ENCODE measurements at places on chromosomes 5 and 9.

DNA sequence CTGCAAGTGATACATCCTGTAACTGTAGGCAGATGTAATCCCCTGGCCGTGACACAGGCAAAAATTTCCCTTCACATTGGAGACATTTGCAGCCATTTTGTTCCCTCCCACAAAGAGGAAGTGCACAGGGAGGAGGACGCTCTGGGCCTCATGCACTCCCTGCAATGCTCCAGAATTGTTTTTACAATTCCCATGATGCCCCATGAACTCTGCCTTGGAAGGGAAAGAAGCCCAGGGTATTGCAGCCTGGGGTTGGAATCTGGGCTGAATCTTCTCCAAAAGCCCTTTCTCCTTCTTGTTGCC is 491.7 kb downstream of the CCDC171 start:
- no peak for DNase-seq

GRCh38 chr9:81542118-81542889 is 147.0 kb downstream of the TLE1 start:
- no peak for DNase-seq

- no peak for DNase-seq
These were observed 12.6 kb upstream of the DHFR start for GRCh38 chr5:80667384-80667783.

- DNase-seq = no peak
These were observed 65.0 kb upstream of the FBXW11 start for GRCh38 chr5:172071309-172071875.

DNA sequence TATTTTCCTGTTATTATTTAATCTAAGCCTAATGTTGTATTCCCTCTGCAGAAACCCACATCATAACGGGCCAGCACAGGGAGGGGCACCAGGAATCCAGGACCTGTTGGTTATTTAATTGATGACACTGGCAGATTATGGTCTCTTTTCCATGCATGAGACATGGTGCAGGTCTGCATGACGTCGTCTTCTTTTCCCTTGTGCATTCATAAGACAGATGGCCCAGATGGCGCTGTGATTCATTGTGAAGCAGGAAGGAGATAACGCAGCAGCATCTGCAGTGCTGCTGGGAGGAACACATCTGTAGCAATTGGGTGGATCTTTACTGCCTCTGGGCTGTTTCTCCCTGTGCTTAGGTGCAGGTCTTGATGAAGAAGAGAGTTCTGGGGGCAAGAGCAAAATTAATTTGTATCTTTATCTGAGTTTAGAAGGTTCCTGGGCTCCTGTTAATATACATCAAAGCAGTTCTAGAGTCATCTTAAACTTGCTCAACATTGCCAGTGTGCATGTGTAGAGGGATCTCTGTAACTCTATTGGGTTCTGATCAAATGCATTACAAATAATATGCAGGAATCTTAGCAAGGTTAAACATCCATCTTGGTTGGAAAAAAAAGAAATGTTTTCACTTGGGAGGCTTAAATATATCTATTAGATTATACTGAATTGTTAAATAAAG is 176.1 kb downstream of the PCSK1 start:
- DNase-seq = no peak

GRCh38 chr5:87650284-87650683 is 237.6 kb upstream of the CCNH start:
- no peak for DNase-seq

DNA sequence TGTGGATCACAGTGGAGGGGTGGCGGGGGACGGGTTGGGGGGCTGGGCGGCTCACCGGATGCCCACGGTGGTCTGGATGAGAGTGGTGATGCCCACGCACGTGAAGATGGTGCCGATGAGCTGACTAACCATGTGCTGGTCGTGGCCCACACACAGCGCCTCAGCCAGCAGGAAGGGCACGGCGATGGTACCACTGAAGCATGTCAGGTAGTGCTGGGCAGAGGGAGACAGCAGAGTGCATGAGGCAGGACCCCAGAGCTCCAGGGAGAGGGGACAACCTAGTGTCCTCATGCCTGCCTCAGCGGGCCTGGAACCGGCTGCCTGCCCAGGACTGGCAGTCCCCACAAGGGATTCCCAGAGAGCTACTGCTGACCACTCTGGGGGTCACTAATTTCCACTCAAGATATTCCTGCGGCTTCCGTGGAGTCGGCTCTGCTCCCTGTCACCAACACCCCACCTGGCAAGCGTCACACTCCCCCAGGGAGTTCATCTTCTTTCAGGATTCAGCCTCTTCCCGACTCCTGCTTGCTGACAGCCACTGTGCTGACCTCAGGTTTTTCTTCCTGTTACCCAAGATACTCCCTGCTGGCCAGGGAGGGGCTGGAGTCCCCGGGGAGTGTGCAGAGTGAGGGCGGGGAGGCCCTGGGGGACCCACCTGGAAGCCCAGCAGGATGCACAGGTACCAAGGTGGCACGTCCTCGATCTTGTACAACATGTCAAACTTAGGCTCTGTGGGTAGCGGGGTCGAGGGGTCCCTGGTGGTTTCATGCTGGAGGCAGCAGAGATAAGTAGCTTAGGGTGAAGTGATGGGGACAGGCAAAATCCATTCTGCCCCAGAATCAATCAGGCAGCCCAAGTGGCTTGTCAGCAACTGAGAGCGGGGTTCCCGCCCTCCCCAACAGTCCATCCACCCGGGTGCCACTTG is 998 bp downstream of the SLC23A1 start:
- DNase-seq = no peak

Data from DMS79 treated with DMSO at 0.1 percent for 48 hours (cell line).